Stimulated activated CD4-positive, alpha-beta T cell treated with anti-CD3 and anti-CD28 coated beads, TNF-alpha, amount 100 ng/mL, for 4 hours (primary cell): ENCODE measurements at places on chromosomes 3 and 15.
A peak's percentile ranks its signal among the peaks of the same experiment; 100 is the strongest.

DNA sequence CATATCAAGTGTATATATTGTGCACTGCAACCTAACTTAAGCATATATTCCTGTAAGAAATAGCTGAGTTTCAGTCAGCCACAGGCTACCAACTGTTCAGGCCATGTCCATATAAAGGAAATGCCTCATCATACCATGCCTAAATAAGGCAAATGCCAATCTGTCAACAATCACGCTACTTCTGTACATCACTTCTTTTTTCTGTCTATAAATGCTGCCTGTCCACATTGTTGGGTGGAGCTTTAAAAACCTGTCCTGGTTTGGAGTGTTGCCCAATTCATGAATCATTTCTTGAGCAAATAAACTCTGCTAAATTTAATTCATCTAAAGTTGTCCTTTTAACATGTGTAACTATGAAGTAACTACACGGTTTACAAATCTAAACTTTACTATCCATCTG is 1091.9 kb downstream of the NSUN3 start:
- no peak for DNase-seq

GRCh38 chr3:12799525-12800440 is 3.3 kb downstream of the CAND2 start:
- DNase-seq: no peak

- no peak for DNase-seq
These were observed 94.3 kb downstream of the RPL39L start for GRCh38 chr3:187044867-187045552.

DNA sequence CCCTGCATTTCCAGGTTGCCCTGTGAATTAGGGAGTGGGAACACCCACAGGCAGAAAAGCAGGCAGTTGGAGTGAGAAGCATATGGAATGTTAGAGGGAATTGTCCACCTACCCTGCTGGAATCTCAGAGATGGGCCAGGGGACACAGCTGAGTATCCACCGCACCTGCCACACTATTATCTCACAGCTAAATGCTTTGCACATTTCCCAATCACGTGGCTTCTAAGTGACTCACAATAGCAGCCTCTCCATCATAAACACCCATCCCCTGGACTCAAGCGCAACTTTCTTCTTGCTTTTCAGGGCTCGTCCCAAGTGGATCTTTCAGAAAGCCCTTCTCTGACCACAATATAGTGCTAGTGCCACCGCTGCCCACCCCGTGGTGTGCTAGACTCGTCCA is 389.0 kb upstream of the LMCD1 start:
- DNase-seq: no peak

- DNase-seq: no peak
These were observed 30.3 kb upstream of the CTNNB1 start for GRCh38 chr3:41169023-41169422.

GRCh38 chr15:100895721-100896120 is 16.1 kb downstream of the ALDH1A3 start:
- DNase-seq: no peak

DNA sequence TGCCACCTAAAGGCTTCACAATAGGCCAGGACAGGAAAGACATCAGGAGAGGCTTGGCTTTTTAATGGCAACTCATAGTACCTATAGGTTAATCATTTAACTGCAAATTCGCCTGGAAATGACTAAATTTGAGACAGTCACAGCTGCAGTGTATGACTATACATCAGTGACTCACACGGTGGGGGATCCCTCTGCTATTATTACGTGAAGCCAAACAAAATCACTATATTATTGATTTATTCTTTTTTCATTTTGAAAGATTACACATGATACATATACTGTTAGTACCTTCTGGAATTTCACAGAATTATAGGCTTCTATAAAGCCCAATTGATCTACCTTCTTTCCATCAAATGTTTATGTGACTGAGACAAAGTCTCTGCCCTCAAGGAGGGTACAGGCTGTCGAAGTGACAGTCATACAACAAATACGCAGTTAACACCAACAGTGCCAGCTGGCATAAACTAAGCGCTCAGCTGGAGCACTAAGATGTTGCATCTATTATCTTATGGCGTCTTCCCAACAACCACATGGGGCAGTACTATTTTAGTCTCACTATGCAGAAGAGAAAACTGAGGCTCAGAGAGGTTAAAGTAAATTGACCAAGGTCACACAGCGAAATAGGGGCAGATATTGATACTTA is 82.0 kb upstream of the LMOD3 start:
- DNase-seq: no peak

DNA sequence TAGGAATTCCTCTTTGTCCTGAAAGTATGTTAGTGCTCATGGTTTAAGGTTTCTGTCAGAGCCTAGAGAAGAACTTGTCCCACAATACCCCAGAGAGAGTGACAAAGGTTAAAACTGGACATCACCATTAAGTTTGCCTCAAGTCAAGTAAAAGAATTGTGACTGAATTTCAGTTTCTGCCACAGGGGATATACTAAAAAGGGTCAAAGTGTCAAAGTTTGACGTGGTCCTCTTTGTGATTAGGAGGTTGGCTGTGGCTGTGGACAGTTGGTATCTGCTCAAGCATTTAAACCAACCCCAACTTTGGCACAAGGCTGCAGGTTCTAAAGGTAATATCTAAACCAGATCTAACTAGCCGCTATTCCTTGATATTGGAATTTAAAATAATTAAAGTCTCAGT is 26.1 kb downstream of the FMN1 start:
- DNase-seq: no peak

GRCh38 chr3:185715091-185715490 is 109.8 kb downstream of the IGF2BP2 start:
- DNase-seq: no peak

DNA sequence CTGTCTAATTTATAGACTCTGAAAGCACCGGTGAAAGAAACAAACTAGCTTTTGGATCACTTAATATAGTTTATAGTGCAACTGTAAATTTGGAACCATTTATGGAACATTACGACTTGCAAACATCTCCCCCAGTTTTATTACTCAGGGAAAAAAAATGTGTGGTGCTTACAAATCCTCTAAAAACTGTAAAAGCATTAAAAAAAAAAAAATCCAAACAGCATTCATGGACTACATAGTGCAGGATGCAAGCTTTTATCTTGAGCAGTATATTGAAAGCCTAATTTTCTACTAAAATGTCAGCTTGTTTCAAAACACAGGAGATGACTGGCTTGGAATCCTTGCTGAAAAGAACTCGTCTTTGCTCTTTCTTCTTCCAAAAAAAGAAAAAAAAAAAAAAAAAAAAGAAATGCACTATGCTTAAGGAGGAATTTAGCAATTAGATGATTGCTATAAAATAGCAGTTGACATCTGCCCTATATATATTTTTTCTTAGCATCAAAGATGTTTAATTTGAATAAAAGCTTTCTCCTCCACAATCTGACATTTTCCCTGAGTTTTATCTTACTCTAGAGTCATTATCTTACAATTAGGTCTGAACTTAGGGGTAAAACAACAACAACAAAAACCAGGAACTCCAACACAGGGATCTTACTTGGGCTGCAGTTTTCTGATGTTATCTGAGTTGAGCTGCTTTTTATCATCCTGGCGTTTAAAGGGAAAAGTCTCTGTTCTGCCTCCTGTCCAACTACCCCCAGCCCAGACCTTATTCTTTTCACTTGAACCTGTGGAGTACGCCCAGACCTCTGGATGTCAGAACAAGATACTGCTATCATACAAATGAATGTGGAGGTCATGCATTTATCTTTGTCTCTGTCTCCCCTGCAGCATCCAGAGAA is 62.6 kb upstream of the PDZRN3 start:
- no peak for DNase-seq

GRCh38 chr3:104805042-104805441 is 561.7 kb upstream of the ALCAM start:
- DNase-seq: no peak

DNA sequence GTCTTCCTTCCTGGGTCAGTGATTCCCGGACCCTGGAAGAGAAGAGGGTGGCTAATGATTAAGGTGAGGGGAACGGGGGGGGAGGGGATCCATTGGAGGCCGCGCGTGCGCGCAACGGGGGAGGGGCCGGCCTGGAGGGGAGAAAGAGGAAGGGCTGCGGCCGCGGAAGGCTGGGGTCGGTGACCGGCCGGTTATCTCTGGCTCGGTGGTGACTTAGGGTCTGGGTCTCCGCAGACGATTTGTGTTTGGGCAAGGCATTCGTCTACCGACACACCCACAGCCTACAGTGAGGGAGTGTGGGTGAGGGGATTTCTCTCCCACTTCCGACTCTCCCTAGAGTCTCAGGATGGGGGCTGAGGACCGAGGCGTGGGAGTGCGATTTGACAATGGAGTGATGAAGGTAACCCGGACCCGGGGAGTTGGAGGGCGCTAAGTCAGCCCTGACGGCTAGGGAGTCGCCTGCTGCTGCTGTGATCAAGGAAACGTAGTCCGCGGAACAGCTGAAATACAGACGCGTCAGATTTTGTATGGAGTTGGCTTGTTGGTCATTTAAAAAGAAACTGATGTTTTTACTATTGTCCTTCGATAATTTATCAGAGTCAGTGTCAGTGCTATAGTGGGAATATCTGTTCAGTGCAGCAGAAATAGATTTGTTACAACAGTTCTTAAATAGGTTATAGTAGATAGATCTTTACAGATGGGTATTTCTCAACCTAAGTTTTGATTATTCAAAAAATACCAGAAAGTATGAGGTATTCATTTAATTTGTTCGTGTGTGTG is 733 bp downstream of the RNF111 start:
- peak; percentile 34 for DNase-seq

GRCh38 chr15:78702609-78703333 is 61.8 kb upstream of the CHRNB4 start:
- no peak for DNase-seq

- DNase-seq: no peak
These were observed 25.9 kb upstream of the GRIP2 start for GRCh38 chr3:14565868-14566588.

- DNase-seq: no peak
These were observed 107.6 kb upstream of the ZBTB20 start for GRCh38 chr3:115254492-115255196.

DNA sequence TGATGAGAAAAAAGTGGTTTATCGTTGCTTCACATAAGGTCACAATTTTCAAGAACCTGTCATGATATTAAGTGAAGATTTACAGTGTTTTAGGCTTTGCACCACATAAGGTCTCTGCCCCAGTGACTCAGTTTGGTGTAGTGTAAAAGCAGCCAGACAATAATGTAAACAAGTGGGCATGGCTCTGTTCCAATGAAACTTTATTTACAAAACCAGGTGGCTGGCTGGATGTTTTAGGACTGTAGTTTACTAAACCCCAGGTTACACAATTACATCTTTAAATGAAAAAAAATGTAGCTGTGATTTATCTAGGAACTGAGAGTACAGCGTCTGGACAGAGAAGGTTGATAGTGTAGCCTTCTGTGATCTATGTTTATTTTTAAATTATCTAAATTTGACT is 9.7 kb upstream of the FBXL22 start:
- DNase-seq: no peak

GRCh38 chr15:25378501-25378901 is 60.3 kb downstream of the UBE3A start:
- no peak for DNase-seq

DNA sequence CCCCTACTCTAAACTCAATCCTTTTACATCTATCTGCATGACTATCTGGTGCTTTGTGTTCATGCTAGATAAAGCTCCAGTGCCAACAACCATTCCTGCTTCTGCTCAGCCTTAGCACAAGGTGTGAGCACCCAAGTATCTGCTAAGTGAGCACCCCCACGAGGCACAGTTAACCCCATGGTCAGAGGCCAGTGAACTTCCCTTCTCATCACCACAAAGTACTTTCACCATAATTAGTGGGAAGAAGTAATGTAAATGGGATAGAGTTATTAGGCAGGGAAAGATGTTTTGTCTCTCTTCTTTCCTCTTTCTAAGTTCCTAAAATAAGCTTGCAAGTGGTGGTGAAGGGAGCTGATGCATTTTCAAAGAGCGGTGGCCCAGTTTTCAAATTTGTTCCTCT is 96.4 kb downstream of the ANO10 start:
- DNase-seq: no peak

DNA sequence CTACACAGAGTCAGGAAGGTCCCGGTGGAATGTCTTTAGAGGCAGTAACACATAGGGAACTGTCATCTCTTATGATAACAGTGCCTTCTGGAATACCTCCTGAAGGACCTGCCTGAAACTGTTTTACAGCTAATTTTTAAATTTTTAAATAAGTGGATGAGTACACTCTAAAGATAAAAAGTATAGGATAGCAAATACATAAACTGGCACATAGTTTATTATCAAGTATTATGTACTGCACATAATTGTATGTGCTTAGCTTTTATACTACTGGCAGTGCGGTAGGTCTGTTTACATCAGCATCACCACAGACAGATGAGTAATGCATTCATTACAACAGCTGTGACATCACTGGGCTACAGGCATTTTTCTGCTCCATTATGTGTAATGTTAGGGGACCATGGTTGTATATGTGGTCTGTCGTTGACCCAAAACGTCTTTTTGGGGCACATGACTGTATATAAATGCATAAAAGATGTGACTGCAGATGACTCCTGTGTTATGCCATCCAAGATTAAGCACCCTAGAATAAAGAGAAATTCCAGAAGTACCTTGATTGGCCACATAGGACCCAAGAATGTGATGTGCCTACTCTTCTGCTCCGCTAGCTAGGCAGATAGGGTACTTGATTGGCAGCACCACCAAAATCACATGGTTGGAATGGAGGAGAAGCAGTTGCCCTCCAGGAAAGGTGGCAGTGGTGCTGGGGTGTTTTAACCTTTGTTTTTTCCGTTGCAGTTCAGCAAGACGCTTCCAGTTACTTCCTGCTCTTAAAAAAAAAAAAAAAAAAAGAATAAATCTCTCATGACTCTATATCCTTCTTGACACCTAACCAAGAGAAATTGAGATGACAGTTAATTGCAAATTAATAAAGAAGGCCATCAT is 3.3 kb downstream of the VPS8 start:
- no peak for DNase-seq

DNA sequence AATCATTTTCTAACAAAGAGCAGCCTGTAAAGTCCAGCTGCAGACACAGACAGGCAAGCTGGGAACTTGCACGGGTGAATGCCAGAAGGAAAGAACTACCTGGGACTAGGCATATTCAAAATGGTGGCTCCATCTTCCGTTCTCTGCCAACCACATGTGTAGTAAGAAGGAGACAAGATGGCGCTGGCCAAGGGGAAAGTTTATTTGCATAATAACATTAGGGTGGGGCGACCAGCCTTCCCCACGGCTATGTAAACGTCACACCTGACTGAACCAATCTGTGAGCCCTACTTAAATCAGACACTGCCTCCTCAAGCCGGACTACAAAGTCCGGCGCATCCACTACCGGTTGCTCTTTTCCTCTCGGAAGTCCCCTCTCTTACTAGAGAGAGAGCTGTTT is 130.8 kb downstream of the SNRK start:
- no peak for DNase-seq

DNA sequence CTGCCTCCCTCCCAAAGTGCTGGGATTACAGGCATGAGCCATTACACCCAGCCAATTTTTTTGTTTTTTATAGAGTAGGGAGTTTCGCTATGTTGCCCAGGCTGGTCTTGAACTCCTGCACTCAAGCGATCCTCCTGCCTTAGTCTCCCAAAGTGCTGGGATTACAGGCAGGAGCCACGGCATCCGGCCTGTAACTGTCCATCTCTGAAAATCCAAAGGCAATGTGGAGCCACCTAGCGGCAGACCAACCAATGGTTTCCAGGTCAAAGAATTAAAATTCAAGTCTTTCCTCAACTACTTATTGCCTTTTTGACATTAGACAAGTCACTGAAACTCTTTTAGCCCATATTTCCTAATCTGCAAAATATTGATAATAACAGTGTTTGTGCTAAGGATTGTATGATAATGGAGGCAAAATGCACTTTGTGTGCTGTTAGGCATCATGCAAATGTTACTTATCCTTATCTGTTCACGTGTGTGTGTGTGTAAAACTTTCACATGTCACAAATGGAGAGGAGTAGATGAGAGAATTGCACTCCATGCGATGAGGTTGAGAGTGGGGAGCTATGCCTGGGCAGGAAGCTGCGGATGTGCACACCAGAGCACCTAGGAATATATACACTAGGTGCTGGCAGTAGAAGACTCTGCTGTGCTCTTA is 48.7 kb downstream of the COL8A1 start:
- DNase-seq: no peak
